ENCODE measurements at places on chromosomes 12 and 14.

DNA sequence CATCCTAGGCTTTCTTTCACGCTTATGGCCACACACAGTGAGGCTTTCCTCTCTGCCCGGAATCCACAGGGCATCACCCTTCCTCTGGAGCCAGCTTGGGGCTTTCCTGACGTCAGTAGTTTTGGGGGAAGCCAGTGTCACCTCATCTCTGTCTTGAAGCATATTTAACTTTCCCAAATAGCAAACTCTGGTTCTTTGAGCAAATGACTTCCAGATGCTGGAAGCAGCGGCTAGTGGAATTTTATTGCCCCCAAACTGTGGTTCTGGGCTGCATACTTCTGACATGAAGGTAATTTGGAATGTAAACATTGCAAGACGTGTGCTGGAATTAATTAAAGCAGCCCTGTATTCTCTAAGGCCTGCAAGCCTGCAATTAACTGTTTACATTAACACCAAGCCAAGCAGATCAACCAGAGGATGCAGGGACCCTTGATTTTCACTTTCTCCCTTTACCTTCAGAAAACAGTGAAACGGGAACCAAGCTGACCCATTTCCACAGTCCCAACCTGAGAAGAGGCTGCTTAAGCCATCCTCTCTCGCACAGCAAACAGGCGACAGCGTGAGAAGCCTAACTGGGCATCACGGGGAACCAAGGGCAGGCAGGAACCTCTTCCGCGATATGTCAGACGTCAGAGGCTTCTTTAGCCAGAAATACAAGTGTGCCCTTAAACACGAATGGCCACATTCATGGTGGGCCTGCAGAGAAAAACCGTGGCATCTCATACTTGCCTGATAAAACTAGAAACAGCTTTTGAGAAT lies 258.4 kb downstream of the CACNA1C start:
- DNase-seq, result no peak

DNA sequence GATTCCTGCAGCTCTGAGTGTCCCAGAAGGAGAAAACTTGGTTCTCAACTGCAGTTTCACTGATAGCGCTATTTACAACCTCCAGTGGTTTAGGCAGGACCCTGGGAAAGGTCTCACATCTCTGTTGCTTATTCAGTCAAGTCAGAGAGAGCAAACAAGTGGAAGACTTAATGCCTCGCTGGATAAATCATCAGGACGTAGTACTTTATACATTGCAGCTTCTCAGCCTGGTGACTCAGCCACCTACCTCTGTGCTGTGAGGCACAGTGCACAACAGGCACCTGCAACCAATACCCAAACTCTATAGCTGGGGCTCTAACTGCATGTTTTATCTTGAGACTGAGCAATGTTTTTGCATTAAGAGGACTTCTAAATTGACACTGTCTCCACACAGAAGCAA lies 379.2 kb upstream of the OR4E1 start:
- DNase-seq, result no peak

GRCh38 chr12:115336506-115336905 lies 652.5 kb upstream of the TBX3 start:
- DNase-seq, result no peak

DNA sequence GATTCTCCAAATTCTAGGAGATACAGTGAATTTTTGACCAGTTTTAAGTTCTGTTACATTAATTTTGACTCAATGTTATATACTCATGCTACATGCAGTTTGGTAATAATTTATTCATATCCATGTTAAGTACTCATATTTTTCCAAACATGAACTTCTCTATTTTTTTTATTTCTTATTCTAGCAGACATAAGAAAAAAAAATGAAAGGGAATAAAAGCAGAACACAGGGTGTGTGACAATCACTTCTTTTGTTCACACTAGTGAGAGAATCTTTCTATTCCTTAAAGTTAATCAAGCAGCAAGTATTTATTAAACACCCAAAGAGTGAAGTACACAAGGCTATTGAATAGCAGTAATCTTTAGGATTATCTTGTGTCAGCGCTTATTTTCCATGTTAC lies 171.1 kb upstream of the ATP2B1 start:
- no peak for DNase-seq

GRCh38 chr12:108116699-108117098 lies 12.4 kb upstream of the WSCD2 start:
- no peak for DNase-seq

- DNase-seq, result no peak
These were observed 18.4 kb downstream of the SPIC start for GRCh38 chr12:101493556-101493955.

- DNase-seq, result no peak
These were observed 8.3 kb downstream of the DIO2 start for GRCh38 chr14:80202888-80203562.

DNA sequence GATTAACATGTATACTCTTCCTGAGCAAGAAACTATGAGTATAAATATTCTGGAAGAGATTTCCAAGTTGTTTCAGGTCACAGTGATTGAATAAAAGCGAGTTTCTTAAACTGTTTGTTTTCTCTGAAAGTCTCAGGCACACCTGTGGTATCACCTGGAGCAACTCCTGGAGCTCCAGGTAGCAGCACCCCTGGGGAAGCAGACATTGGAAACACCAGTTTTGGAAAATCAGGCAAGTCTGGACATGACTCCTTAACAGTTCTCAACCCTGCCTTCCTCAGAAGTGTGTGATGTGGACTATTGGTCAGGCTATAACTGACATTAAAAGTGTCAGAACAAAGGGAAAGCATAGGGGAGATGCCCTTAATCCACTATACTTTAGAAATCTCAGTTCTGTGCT lies 217.6 kb upstream of the CNTN1 start:
- DNase-seq, result no peak

- no peak for DNase-seq
These were observed 5.7 kb downstream of the TMEM19 start for GRCh38 chr12:71691504-71692129.

DNA sequence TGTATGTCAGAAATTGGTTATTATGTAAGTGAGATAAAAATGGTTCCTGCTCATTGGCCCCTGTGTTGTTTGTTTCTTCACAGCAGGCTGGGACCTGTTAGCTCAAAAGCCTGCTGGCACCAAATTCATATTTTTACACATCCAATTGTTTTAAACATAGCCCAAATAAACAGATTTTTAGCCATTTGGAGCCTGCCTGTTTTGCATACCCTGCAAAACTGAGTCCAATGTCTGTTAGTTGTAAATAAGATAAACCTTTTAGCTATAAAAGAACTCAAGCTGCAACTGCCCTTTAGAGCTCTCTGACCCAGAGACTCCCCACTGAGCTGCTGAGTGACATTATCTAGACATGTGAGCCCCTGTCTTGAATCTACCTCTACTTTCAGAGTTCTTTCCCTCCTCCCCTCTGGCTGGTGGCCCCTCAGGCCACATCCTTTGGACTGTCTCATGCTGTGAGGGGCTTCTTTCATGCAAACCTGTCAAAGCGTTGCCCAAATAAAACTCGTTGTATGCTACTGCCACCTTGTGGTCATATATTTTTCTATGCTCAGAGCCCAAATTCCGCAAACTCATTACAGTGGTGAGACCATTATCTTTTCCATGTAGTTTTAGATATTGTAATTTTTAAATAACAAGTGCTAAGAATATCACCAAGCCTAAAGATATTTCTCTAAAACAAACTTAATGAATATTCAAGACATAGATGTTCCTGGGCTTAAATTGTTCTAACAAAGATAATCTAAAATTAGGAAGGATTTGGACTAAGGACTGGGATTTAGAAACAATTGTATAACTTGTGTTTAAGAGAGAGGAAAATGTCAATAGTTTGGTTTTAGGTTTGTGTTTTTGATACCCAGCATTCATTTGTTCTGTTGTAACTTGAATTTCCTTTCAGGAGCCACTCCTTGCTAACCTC lies 337.9 kb downstream of the AACS start:
- DNase-seq, result no peak

DNA sequence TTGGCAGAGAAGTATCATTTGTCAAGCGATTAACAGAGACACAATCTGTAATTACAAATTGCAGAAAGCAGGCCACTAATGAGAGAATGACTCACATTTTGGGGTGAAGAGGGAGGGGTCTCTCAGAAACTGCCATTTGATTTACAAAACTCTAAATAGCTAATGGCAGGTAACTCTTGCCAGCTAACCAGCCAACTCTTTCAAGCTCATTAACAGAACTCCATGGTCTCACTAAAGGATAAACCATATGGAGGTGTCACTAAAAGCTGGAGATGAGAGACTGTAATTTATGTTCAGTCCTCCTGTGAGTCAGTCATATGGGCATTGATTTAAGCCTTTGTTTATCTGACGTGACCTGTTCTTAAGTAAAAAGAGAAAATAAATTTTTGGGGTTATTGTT lies 336.4 kb downstream of the FOXG1 start:
- DNase-seq, result no peak

GRCh38 chr12:68281322-68282077 lies 28.1 kb upstream of the IL22 start:
- no peak for DNase-seq

DNA sequence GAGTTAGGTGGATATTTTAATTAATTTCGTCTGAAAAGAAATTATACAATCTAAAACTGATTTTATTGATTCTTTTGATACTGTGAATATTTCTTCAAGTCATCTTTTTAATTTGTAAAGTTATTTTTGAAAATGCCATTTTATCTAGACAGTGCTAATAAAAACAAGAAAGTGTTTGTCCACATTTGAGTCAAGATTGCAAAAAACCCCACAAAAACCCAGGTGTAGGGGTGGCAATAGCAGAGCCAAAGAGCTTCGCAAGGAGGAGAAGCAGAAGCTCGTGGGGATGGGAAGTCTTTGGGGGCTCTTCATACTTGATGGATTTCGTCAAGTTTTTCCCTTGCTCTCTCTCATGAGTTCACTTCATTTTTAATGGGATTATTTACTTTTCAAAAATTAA lies 6.0 kb downstream of the RNASE6 start:
- no peak for DNase-seq

DNA sequence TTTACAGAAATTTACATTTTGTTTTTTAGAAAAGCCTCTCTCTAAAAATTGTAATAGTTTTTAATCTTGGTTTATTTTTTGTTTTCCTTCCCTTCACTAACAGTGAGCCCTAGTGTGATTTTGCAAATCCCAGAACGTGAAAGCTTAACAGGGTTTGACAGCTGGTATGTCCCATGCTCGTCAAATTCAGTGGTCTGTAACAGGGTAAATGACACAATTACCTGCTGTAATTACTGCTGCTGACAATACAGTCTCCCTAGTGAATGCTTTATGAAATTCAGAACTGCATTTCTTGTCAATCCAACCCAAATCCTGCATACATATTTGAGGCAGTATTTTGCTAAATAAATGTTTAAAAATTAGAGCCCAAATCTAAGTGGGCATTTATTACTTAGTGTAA lies 249.2 kb downstream of the NELL2 start:
- DNase-seq, result no peak

- DNase-seq, result no peak
These were observed 9.0 kb downstream of the PRPF40B start for GRCh38 chr12:49632401-49632800.

DNA sequence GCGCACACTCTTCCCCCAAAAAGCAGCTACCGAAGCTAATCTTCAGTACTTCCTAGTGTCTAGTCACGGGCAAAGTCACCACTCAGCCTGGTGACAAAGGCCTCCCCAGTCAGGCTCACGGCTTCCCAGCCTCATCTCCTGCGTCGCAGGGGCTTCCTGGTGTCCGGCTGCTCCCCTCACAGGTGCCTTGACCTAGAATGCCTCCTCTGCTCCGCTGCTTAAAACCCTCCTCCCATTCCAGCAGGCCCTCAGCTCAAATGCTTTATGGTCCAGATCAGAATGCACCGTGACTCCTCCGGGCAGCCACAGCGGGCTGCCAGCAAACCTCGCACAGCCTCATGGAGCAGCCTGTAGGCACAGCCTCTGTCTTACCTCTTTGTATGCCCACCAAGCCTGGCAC lies 53.1 kb downstream of the PRIMA1 start:
- DNase-seq, result no peak

GRCh38 chr12:91349476-91349875 lies 166.9 kb upstream of the DCN start:
- DNase-seq, result no peak

DNA sequence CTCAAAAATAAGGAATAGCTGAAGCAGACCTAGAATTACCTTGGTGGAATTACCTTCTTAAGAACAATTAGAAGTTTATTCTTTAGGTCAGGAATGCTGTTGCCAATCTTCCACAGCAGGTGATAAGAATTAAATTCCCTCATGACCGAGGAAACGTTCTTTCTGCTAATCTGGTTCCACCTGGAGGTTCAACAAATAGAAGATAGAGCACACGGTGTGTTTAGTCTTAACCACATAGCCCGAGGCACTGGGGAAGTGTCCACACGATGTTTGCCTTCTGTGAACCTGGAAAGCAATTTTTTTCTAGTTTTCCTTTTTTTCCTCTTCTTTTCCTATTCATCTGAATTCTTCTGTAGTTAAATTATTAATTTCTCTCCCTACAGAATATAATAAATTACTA lies 906.9 kb downstream of the NRXN3 start:
- DNase-seq, result no peak

- DNase-seq, result no peak
These were observed 34.8 kb upstream of the RCOR1 start for GRCh38 chr14:102557434-102558226.

DNA sequence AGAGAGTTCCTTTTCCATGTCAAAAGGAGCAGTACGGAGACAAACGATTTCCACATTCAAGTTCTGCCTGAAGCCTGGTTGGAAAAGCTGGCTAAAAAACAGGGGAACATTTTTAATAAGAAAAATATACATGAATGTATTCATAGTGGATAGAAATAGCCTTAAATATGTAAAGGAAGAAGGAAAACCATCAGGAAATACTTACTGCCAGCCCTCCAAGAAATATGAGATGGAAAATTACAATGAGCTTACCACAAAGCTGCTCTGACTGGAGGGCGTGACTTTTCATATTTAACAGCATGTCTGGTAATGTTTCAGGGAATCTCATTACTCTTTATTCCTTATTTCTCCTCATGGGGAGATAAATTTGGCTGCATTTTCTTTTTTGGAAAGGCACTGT lies 75.9 kb upstream of the ZDHHC17 start:
- no peak for DNase-seq

DNA sequence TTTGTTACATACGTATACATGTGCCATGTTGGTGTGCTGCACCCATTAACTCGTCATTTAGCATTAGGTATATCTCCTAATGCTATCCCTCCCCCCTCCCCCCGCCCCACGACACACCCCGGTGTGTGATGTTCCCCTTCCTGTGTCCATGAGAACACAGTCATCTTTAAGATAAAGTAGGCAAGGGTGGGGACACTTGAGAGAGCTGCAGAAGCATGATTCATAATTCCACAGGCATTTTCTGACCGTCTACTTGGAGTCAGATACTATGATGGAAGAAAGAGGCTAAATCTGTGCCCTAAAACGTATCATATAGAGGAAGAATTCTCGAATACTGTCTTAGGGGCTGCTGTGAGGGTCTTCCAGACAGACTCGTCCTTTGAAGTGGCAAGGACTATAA lies 145.9 kb upstream of the VASH1 start:
- DNase-seq, result no peak

GRCh38 chr14:73500360-73500759 lies 9.6 kb downstream of the RIOX1 start:
- no peak for DNase-seq

- DNase-seq, result no peak
These were observed 19.0 kb downstream of the RIN3 start for GRCh38 chr14:92532490-92533163.
